ENCODE measurements at places on chromosomes 16 and 17. TPM values are rescaled to one million over a fixed set of nuclear protein-coding genes. Genes with fewer than 3 reads are reported as not detected.

Gene TNK1
- total RNA-seq = 0.57 TPM

Gene TPSD1
- total RNA-seq = not detected

Gene SP6
- total RNA-seq = under 0.01 TPM

Gene SPEM1
- not detected for total RNA-seq

Gene COA3
- total RNA-seq = 76.7 TPM

Gene OR1F1
- not detected for total RNA-seq

Gene CDT1
- total RNA-seq = 1.2 TPM

Gene KRTAP2-3
- total RNA-seq = not detected

Gene ATP2A1
- total RNA-seq = 0.28 TPM

Gene ACBD4
- total RNA-seq = 9.3 TPM

Gene LAT
- 1.8 TPM for total RNA-seq

Gene ATP1B2
- not detected for total RNA-seq

Gene CD300E
- not detected for total RNA-seq

Gene CCL23
- not detected for total RNA-seq

Gene DHRS7C
- not detected for total RNA-seq

Gene ZNF689
- 3.8 TPM for total RNA-seq

Gene KCNH4
- total RNA-seq = not detected

Gene HAPSTR1
- 55.8 TPM for total RNA-seq

Gene CEP131
- total RNA-seq = 10.4 TPM

Gene MYCBPAP
- total RNA-seq = 1.6 TPM

Gene FN3K
- 4.9 TPM for total RNA-seq

Gene PYDC1
- total RNA-seq = not detected

Gene NCBP3
- total RNA-seq = 19.9 TPM

Gene VPS25
- total RNA-seq = 57.5 TPM

Gene RGS11
- 3.7 TPM for total RNA-seq

Gene TP53TG3
- total RNA-seq = not detected

Gene DYNLRB2
- not detected for total RNA-seq

Gene BICDL2
- under 0.01 TPM for total RNA-seq

Gene KRT33B
- 0.14 TPM for total RNA-seq

Gene ARL4D
- 36.0 TPM for total RNA-seq

Gene GUCY2D
- under 0.01 TPM for total RNA-seq

Gene SPECC1
- total RNA-seq = 9.0 TPM

Gene ZNF205
- total RNA-seq = 11.8 TPM

Gene MYH2
- under 0.01 TPM for total RNA-seq

Gene ST6GALNAC2
- total RNA-seq = 1.0 TPM

Gene PRR35
- total RNA-seq = not detected

Gene KRTAP4-1
- total RNA-seq = not detected

Gene NUBP1
- 19.8 TPM for total RNA-seq

Gene CMTM2
- not detected for total RNA-seq

Gene KRTAP2-4
- not detected for total RNA-seq

Gene LPO
- not detected for total RNA-seq

Gene RND2
- total RNA-seq = 1.00 TPM

Gene HOXB7
- not detected for total RNA-seq

Gene ZG16
- not detected for total RNA-seq

Gene PRAC1
- not detected for total RNA-seq

Gene NMRAL1
- total RNA-seq = 63.1 TPM

Gene TAF1C
- 9.3 TPM for total RNA-seq

Gene NAE1
- 69.4 TPM for total RNA-seq

Gene RAB37
- total RNA-seq = 0.43 TPM

Gene DNAAF1
- total RNA-seq = not detected

Gene CEP295NL
- total RNA-seq = 0.85 TPM

Gene ERN1
- total RNA-seq = 10.0 TPM

Gene CAVIN1
- 452 TPM for total RNA-seq

Gene PCGF2
- 3.1 TPM for total RNA-seq

Gene NPIPA7
- total RNA-seq = 0.57 TPM

All from smooth muscle cell of bladder (primary cell).